Effector memory CD4-positive, alpha-beta T cell (primary cell): ENCODE measurements at places on chromosomes 3 and 15.

DNA sequence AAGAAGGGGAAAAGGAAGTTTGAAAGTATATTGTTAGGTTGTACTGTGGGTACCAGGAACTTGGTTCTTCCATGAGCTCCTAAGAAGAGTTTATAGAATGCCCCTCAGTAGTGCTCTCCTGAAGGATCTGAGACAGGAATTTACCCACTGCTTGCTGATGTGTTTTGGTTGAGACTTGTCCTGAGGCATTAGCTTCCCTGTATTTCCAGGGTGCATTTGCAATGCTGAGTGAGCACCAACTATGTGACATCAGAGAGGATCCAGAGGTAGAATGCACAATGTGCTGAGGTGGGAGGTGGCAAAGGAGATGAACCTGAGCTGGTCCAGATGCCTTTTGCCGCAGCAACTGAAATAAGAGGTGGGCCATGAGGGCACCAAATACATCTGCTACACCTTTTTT lies 64.3 kb upstream of the LRRC3B start:
- DNase-seq, result no peak

- DNase-seq, result no peak
Measured at GRCh38 chr3:61776390-61776789, 215.0 kb downstream of the PTPRG start.

GRCh38 chr3:105773291-105773690 lies 95.5 kb downstream of the CBLB start:
- no peak for DNase-seq

DNA sequence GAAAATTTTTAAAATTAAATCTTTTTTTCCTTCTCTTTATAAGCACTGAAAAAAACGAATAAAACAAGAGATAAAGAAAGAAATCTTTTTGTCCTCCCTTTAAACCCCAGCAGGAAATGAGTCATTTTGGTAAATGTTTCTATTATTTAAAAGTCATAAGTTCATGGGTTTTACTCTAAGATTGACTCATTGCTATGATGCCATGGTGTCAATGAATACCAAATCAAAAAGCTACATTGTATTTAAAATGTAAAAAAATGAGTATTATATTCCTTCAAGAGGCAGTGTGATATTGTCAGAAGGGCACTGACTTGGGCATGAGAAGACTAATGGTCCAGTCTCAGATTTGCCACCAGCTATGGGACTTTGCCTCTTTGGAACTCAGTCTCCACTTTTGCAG lies 303.4 kb upstream of the DNAJC19 start:
- no peak for DNase-seq

DNA sequence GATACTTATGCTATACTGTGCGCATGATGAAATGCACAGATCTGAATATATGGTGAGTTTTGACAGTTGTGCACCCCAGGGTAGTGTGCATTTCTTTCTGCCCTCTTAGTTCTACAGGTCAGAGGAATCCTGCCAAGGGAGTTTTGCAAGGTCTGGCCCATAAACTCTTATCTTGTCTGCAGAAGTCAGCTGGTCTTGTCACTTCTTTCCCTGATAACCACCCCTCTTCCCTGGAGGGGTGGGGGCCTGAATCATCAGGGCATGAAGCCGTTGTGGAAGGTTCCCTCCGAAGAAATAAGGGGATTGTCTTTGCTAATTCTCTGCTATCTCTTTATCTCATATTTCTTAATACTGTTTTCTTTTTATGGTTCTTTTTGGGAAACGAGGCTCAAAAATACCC lies 30.4 kb downstream of the TRIM71 start:
- no peak for DNase-seq

- DNase-seq, result no peak
Measured at GRCh38 chr3:24933401-24933800, 438.8 kb upstream of the THRB start.

DNA sequence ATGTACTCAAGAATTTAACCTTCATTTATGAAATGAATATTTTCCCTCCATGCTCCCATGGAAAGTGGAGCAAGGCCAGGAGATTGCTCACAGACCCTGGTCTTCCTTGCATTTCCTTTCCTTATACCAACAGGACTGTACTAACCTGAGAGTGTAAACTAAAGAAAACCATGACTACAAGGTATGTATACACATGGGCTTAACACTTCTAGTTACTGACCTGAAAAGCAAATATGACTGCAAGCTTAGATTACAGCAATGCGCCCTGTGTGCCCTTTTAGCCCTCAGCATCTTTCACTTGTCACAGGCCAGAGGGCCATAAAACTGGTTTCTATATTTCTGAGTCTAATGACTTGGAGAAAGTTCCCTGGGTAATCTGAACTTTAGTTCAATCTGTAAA lies 52.1 kb downstream of the NEK10 start:
- DNase-seq, result no peak

DNA sequence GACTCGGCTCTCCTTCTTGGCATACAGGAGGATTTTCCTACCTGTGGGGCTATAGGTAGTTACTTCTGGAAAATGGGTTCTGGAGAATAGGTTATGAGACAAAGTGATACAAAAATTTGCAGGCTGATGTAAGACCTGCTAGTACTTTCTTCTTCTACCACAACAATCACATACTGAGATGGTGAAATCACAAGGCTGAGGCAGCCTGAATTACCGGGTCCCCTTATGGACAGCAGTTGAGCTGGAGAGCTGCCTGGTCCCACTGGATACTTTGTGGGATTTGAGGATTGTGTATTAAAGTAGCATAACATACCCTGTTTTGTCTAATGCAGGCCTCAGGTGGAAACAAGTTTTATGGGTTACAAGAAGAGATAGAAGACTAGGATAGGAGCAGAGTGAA lies 86.5 kb upstream of the FAM98B start:
- DNase-seq, result no peak

DNA sequence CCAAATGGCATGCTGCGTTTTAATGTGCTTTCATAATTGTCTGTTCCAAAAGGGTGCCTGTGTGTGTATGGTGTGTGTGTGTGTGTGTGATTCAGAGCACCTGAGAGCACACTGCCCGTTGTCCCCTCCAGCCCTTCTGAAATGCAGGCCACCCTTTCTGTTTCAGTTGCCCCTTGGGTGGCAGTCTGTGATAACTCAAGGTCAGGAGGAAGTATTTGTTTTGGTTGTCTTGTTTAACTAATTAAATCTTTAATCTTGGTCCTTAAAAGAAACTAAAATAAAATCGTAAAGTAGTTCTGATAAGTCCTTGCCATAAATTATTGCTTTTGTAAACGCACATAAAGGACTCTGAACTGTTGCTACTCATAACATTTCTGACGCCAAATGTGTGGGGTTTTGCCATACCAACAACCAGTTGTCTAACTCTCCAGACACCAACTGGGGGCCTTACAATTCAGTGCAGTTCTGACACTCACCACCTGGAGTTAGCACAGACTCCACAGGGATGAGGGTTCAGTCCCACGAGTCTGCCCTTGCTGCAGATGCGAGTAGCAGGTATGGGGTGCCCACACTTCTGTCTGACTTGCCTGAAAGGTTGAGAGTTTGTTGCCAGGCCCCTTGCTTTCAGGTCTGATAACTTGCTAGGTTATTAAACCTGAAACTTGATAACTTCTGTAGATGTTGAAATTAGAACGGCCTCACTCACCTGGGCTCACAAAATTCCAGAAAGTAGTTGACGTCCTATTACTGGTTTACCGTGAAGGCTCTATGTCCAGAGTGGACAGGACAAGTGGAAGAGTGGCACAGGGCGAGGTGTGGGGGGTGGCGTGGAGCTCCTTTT lies 157.3 kb downstream of the IGF1R start:
- no peak for DNase-seq

DNA sequence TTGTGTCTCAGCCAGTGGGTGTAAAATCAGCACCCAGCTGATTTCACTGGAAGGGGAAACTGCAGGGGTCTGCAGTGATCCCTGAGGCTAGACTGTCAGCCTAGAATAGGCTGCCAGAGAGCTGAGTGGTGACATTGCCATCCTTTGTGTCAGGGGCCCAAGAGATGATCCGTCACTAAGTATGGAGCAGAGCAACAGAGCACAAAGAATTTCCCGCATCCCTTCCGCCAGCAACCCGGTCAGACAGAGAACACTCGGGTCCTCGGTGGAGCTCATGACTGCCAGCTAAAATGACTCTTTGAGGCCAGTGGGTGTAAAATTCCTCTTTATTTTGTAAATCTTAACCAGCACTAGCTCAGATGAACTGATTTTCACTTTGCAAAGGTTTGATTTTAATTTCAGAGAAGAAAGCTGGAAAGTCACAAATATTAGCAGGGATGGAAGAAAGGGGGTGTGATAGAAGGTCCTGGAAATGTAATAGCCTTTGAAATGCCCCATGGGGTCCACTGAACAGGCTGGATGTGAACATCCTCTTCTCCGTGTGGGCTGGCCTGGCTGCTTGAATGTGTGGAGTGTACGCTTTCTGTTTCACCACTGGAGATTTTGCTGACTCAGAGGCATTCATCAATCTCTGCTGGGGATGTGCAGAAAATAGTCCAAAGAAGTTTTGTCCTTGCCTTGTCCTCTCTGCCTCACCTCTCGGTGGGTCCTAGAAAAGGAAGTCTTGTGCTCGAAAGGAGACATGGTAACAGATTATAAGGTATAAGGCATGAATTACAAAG lies 138.8 kb downstream of the SV2B start:
- no peak for DNase-seq
